Activated CD4-positive, alpha-beta T cell treated with anti-CD3 and anti-CD28 coated beads, Interleukin-2, Interleukin-6, amounts not matched to agents 100 ng/mL and 50 ng/mL, durations not matched to agents 16 hours and 8 hours (primary cell): ENCODE measurements at places on chromosomes 6 and 20.
A peak's percentile ranks its signal among the peaks of the same experiment; 100 is the strongest.

GRCh38 chr6:91961671-91962070 lies 1374.8 kb upstream of the MAP3K7 start:
- no peak for DNase-seq

- peak; percentile 67 for DNase-seq
Observed at GRCh38 chr6:159982731-159983506, 14.0 kb downstream of the IGF2R start.

- DNase-seq, result peak; percentile 66
Observed at GRCh38 chr6:16741112-16742016, 19.9 kb downstream of the ATXN1 start.

DNA sequence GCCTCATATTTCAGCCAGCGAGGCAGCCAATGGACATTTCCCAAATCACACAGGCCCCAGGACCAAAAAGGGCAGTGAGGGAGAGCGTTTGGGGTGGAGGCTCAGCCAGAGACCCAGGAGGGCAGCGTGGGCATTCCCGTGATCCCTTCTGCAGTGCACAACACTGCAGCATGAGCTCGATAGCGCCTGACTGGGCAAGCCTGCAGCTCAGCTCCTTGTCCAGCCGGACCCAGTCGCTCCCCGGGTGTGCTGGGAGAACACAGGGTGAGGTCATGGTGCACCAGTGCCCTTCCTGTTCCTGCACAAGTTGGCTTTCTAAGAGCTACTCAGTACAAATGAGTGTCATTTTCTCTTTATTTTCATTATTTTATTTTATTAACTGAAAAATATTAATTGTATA lies 5.9 kb downstream of the TTLL2 start:
- DNase-seq, result no peak

GRCh38 chr6:30591008-30591407 lies 19.8 kb downstream of the ABCF1 start:
- no peak for DNase-seq

DNA sequence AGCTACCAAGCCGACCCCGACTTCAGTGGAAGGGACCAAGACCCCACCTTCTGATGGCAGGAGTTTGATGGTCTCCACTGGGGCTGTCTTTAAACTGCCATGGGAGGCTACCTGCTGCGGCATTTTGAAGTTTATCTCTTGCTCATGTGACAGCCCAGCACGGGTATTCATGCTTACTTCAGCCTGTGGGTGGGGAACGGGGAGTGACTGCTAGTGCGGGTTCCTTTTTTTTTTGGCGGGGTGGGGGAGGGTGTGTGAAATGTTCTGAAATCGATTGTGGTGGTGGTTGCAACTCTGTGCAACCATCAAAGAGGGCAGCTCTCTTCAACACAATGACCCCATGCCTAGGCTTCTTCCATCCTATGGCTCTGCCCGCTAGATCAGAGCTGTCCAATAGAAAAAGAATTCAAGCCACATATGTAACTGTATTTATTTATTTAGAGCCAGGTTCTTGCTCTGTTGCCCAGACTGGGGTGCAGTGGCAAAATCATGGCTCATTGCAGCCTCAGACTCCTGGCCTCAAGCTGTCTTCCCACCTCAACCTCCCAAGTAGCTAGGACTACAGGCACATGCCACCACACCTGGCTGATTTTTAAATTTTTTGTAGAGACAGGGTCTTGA lies 53.7 kb downstream of the PPP1R16B start:
- DNase-seq, result no peak

DNA sequence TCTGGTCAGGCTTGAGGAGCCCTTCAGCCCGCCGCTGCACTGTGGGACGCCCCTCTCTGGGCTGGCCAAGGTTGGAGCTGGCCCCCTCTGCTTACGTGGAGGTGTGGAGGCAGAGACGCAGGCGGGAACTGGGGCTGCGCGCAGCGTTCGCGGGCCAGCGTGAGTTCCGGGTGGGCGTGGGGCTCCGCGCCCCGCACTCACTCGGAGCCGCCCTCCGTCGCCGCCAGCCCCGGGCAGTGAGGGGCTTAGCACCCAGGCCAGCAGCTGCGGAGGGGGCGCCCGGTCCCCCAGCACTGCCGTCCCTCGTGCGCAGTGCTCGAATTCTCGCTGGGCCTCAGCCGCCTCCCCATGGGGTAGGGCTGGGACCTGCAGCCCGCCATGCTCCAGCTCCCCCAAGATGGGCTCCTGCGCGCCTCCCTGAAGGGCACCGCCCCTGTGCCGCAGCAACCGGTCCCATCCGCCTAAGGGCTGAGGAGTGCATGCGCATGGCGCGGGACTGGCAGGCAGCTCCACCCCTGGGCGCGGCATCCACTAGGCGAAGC lies 695.9 kb downstream of the EPHA7 start:
- no peak for DNase-seq

GRCh38 chr6:118620202-118620601 lies 31.2 kb downstream of the CEP85L start:
- DNase-seq, result no peak

DNA sequence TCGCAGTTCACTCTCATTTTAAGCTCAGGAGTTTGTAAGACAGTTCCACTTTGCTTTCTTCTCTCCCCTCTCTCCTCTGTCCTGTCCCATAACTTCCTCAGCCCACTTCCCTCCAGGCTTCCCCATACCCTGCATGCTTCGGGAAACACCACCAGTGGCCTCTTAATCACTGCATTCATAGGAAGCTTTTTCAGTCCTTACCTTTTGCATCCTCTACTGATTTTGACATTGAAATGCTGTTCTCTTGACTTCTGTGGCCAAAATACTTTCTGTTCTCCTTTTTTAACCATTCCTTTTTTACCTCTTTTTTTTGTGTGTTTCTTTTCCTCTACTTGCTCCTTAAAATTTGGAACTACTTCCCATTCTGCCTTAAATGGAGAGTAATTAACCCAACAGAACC lies 69.7 kb downstream of the HIVEP1 start:
- DNase-seq, result no peak

DNA sequence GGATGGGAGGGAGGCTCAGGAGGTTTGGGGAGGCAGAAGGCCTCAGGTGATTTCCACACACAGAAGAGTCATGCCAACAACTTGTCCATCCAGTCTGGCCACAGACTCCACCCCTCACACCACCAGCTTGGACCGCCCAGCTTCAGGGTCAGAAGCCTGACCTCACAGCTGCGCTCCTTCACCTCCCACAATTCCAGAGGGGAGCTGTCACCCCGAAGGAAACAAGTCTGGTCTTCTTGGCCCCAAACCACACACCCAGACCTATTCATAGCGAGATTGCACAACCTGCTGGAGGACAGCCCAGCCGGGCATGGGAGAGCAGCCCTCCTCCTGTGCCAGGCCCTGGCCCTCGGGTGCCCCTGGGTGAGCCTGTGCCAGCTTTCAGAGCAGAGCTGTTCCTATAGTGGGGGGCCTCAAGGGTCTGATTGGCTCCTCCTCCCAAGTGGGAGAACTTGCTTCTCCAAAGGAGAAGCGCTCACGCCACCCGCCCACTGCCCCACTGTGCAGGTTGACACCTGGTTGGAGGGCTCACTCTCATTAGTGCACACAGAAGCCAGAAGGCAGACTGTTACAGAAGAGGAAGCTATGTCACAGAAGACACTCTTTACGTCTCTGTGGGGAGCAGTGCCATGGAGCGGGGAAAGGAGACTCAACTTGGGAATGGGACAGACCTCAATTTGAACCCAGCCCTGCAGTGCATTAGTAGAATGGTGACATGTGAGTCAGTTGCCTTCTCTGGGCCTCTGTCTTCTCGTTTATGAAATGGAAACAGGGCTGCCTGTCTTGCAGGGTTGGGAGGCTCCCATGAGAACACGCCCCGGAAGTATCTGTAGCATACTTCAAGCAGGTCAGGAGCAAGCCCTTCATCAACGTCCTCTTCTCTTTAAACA lies 128.8 kb downstream of the FOXO3 start:
- no peak for DNase-seq

DNA sequence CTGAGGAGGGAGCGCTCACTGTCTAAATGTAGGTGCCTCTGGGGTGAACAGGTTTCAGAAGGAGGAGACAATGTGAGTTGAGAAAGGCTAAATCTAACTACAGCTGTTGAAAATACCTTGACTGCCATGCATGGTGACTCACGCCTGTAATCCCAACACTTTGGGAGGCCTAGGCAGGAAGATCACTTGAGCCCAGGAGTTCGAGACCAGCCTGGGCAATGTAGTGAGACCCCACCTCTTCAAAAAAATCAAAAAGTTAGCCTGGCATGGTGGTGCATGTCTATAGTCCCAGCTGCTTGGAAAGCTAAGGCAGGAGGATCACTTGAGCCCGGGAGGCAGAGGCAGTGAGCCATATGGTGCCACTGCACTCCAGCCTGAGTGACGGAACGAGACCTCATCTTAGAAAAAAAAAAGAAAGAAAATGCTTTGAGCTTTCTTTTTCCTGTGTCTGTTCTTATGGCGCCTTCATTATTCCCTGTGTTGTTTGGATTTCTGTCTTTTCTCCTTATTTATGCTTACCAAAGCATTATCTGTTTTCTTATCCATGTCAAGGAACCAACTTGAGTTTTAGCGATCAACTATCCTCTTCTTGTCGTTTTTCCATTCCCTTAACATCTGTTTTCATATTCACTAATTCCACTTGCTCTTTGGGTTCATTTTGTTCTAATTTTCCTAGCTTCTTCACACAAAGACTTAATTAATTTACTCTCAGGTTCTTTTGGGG lies 8.5 kb downstream of the SLC2A10 start:
- DNase-seq, result no peak

DNA sequence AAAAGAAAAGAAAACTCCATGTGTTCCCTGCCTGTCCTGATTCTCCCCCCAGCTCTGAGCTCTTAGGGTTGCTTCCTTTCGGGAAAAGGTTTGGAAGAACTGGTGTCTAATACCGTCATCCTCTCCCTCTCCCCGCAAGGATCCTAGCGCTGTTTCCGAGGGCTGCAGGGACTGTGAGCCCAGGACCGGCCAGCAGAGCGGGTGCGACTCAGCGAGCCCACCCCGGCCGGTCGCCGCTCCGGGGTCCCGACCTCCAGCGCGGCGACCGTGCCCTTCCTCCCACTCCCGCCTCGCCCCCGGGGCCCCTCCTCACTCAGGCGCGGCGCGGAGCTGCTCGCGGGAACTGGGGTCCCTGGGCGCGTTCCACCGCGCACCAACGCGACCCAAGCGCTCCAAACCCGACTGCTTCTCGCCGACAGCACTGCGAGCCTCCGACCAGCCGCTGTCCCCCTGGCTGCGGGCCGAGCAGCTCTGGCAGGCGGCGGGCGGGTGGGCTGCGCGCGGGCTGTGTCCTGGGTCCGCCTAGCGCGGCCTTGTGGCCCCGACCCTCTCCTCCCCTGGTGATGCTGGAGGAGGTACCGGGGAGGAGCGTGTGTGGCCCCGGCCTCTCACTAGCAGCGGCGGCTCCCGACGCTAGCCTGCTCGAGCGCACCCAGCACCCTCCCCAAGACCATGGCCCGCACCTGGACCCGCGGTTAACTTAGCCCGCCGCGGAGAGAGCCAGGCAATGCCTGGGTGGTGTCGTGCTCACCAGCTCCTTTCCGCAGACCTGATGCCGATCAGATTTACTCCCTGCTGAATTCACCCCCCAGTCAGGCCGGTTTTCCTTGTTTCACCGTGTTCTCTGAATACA lies at the start of gene PLA2G7:
TSS of gene PLA2G7 (minus strand) at position 509 of the 853 bp plus-strand sequence. CDS start 12,484 bp downstream, outside the sequence.
- DNase-seq, result no peak

DNA sequence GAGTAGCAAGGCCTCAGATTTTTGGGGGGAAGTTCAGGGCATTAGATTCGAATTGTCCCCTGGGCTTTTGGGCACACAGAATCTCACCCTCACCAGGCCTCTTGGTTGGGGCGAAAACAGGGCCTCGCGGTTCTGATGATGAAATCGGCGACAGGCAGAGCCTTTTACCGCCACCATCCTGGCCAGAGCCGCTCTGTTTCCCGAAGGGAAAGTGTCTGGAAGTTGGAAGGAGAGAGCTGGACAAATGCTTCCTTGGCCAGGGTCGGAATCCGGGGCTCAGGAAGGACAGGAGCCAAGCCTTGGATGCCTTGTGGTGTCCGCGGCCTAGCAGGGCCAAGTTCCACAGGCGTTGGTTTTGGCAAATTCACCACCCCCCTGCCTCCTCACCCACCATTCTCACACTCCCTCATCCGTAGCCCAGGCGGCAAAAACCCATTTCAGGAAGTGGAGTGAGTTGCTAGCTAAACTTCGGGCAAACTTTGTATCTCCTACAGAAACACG lies 3.5 kb upstream of the TFAP2A start:
- DNase-seq, result no peak

DNA sequence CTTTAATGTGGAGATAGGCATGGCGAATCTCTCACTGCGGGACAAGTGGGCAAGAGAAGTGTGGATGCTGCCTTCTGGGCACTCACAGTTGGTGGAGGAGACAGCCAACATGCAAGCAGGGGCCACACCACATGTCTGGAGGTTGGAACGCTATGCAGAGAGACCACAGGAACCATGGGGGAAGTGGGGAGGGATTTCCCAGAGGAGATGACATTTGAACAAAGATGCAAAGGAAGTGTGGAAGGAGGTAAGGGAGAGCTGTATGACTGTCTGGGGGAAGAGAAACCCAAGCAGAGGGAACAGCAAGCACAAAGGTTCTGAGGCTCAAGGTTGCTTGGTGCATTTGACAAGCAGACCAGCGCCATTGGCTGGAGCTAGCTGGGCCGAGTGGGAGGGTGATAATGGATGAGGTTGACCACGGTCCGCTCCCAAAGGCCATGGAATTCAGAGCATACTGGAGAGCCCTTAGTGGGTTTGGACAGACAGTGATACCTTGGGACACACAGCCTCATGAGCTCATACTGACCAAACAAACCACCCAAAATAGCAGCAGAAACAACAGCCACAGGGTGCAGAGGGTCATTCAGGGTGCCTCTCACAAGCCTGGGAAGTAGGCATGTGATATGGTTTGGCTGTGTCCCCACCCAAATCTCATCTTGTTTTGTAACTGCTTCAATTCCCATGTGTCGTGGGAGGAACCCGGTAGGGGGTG lies 7.6 kb upstream of the FAM110A start:
- no peak for DNase-seq

GRCh38 chr6:169558378-169558773 lies 143.5 kb downstream of the WDR27 start:
- no peak for DNase-seq
